ENCODE measurements at places on chromosomes 1 and 21.

GRCh38 chr1:226560243-226560642 is 11.7 kb downstream of the STUM start:
- DNase-seq: no peak

DNA sequence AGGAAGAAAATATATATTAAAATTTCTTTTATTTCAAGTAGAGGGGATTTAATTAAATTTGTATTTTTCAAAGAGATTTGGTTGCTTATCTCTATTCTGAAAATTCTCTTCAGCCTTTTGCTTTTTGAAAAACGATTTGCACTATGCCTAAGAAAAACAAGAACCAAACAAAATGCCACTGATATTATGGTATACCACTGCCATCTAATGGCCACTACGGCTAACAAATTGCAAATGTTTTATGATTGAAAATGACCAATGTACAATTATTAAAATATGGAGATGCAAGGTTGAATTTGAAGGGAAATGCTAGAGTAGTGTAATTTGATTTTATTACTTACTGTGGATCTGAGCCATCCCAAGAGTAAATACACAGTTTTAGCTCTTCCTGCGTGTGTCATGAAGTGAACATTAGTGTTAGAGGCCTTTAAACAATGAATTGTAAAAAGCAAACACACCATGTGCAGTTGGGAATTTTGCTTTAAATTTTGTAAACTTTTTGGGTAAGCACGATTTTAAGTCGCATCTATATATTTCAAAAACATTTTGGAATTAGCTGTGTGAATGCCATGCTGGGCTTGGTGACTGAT is 137.4 kb upstream of the USP25 start:
- peak; percentile 56 for DNase-seq

DNA sequence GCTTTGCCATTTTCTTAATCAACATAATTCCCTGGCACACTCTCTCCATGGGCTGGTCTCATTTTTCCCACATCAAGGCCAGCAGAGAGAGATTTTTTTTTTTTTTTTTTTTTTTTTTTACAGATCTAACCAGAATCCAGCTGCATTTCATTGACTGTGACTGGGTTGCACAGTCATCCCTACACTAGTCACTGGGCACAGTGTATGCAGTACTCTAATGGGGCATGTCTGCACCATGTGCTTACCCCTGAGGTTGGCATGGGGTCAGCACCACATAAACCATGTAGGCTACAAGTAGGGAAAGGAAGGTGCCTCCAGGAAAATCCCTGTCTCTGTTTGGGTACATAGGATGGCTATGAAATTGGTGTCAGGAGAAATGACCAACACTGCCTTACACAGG is 64.1 kb upstream of the LRP8 start:
- DNase-seq: peak; percentile 23

GRCh38 chr1:6084781-6085495 is 39.2 kb downstream of the KCNAB2 start:
- no peak for DNase-seq

- DNase-seq: peak; percentile 91
Measured at GRCh38 chr1:70319750-70320149, 34.8 kb downstream of the ANKRD13C start.

DNA sequence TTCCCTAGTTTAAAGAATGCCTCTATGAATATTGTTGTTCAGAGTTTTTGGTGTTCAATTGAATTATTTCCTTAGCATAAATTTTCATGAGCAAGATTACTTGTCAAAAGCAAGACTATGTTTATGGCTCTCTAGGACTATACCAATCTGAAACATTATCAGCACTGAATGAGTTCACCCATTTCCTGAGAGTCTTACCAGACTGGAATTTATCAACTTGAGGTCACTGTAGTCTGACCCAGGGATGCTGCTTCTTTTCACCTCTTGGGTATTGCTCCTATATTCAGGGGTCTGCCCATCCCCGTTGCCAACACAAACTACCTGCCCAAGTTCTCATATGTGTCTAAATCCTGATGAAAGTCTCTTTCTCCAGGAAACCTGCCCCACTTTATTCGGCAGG is 42.6 kb downstream of the OPTC start:
- peak; percentile 63 for DNase-seq

GRCh38 chr1:18636596-18637508 is 6.2 kb downstream of the PAX7 start:
- DNase-seq: no peak

GRCh38 chr1:26357121-26357602 is 3.2 kb upstream of the CRYBG2 start:
- DNase-seq: no peak

DNA sequence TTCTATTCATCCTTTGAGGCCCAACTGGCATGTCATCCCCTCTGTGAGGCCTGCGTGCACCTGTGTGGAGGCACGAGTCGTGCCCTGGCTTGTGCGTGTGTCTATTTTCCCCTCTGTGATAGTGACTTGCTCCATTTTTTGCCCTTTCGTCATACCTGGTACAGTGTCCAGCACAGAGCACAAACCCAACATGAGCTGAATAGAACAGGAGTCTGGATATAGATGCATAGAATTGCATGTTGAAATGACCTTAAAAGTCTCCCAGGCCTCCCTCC is 32.5 kb downstream of the TNNT2 start:
- DNase-seq: no peak

DNA sequence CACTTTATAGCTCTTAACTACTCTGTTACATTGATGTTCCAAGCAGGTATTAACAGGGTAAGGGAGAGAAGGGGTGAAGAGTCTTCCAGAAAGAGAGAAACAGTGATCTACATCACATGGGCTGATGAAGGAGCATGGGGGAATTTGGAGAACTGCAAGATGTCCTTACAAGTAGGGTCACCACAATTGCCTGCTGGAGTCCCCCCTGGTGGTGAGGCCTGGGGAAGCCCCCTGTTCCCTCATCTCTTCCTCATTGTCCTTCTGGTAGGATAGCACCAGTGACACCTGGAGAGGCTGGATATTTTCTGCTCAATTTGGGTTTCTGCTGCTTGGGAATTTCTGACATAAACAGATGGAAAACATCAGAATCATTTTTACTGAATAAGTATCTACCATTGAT is 126.6 kb downstream of the RUNX1 start:
- no peak for DNase-seq

DNA sequence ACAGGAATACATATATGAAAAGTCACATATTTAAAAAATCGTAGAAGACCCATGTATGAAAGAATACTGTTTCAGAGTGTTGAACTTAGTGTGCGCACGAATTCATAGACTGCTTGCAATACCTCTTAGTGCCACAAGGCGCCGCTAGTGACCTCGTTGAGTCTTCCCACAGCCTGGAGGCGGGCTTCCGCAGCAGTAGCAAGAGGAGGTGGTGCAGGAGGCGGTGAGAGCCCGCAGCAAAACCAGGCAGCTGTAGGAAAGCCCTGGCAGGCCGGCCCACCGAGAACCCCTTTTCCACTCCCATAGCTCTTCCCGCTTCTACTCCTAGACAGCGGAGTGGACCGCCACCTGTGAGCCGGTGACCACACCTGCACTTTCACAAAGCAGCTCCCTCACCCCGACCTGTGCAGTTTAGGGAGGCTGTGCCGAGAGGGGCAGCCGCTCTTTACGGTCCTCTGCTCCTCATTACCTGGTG is 23.5 kb downstream of the MTARC1 start:
- peak; percentile 85 for DNase-seq

DNA sequence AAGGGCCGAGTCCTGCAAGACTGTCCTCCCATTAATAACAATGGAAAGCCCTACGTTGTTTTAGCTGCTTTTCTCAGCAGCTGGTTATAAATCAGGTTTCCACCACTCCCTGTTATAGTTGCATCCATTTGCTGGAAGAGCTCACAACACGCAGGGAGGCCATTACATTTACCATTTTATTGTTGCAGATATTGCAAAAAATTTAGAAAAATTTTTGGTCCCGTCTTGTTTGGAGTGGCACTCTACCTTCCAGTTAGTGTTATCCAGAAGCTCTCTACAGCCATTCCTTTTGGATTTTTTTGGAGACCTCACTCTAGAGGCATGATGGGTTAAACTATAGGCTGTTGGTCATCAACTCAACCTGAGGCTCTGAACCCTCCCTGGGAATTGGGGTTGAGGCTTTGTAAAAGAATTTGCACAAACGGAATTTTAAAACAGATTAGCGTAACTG is 1532.1 kb upstream of the TPTE start:
- DNase-seq: peak; percentile 19

DNA sequence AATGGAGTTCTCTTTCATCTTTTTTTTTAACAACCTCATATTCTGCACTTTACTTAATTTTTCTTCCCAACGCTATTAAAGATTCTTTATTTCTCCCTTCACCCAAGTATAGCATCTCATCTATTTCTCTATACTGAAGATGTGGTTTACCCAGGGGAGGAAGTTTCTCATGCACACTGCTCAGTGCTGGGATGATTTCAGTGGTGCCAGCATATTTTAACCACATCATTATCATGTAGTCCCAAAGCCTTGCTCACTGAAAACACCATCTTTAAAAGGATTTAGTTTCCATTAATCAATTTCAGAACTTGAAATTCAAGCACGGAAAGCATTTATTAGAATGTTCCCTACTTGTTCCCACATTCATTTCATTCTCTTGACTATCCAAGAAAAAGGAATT is 725.7 kb downstream of the USP25 start:
- no peak for DNase-seq

GRCh38 chr1:51644533-51645197 is 27.8 kb downstream of the OSBPL9 start:
- DNase-seq: peak; percentile 84

DNA sequence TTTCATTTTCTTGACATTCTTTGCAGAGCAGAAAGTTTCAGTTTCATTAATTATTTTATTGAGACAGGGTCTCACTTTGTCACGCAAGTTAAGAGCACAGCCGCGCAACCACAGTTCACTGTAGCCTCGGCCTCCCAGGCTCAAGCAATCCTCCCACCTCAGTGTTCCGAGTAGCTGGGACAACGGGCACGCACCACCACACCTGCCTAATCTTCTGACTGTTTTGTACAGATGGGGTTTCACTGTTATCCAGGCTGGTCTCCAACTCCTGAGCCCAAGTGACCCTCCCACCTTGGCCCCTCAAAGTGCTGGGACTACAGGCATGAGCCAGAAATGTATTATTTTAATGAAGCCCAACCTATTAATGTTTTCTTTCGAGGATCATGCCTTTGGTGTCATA is 3.0 kb upstream of the SPATC1L start:
- DNase-seq: no peak

- no peak for DNase-seq
Measured at GRCh38 chr1:114232691-114233090, 79.0 kb upstream of the SYT6 start.

GRCh38 chr1:217273866-217274265 is 357.0 kb downstream of the GPATCH2 start:
- peak; percentile 2 for DNase-seq

DNA sequence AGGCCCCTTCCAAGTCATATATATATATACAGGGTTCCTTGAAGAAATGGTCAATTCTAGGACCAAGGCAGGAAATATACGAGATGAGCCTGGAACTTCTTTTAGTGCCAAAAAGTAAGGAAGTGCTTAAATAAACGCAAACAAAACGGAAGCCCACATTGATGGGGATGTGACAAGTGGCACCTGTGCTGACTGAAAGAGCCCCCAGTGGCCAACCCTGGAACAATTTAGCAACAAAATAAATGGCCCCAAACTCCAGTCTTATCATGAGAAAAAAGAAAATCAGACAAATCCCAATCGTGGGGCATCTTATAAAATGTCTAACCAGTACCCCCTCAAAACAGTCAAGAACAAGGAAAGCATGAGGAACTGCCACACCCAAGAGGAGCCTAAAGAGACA is 17.7 kb downstream of the PLA2G5 start:
- no peak for DNase-seq

- no peak for DNase-seq
Measured at GRCh38 chr1:28171246-28171645, 5.2 kb downstream of the PTAFR start.

DNA sequence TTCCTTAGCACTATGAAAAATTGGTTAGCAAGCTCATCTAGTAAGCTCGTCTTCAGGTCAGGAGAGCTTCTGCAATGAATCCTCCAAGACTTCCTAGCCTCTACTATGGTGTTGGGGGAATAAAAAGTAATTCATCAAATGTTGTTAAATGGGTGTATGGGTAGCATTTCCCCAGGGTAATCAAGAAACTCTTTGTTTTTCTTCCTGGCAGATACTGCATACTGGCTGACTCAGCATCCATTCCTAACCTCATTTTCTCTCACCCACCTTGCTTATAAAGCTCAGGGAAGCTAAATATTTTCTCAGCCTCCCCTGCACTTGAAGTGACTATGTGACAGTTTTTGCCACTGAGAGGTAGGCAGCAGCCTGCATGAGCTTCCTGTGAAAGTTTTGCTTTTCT is 83.4 kb downstream of the MAB21L3 start:
- no peak for DNase-seq

GRCh38 chr1:167791281-167792187 is 69.8 kb downstream of the MPZL1 start:
- no peak for DNase-seq

- peak; percentile 71 for DNase-seq
Measured at GRCh38 chr1:30929135-30929889, 20.8 kb upstream of the SDC3 start.

DNA sequence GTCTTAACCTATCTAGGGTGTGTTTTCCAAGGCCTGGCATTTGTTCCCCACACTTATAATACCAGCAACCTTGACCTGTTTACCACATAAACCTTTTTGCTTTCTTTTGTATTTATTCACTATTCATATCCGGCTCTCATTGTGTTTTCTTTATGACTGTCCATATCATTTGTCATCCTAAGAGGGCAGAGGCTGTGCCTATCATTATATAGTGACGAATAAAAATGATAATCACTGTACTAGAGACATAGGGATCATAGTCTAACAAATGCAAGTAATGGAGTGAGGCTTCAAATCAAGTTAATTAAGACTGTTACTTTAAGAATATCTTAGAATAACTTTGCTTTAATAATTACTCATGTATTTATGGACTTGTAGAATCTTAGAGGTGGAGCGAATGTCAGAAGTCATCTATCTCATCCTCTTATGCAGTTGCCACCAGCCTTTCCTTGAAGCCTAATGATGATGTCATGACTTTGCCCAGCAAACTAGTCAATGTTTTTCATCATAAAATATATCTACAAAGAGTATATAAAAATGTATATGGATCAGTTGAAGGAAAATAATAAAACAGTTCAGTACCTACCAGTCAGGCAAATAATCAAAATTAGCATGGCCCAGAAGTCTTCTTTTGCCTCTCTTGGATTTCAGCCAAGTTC is 4.7 kb upstream of the ETV3 start:
- no peak for DNase-seq

DNA sequence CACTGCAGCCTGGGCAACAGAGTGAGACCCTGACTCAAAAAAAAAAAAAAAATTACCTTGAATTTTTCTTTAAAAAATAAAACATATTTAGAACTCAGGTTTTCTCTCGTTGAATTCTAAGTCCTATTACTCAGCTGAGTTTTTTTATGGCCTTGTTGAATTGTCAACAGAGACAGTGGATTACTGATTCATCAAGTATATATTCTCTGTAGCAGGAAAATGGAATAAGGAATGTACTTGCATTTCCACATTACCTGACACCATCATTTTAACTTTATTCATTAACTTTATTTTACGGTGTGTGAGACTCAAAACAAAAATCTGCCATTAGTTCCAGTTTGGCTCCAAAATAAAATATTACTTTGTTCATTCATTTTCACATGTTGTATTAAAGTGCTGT is 53.8 kb upstream of the APP start:
- no peak for DNase-seq

GRCh38 chr1:221669441-221669840 is 72.4 kb downstream of the DUSP10 start:
- DNase-seq: peak; percentile 6
